ENCODE measurements at places on chromosomes 6 and 20.

GRCh38 chr6:136477548-136477947, 72.7 kb downstream of the MAP7 start:
- DNase-seq = no peak

DNA sequence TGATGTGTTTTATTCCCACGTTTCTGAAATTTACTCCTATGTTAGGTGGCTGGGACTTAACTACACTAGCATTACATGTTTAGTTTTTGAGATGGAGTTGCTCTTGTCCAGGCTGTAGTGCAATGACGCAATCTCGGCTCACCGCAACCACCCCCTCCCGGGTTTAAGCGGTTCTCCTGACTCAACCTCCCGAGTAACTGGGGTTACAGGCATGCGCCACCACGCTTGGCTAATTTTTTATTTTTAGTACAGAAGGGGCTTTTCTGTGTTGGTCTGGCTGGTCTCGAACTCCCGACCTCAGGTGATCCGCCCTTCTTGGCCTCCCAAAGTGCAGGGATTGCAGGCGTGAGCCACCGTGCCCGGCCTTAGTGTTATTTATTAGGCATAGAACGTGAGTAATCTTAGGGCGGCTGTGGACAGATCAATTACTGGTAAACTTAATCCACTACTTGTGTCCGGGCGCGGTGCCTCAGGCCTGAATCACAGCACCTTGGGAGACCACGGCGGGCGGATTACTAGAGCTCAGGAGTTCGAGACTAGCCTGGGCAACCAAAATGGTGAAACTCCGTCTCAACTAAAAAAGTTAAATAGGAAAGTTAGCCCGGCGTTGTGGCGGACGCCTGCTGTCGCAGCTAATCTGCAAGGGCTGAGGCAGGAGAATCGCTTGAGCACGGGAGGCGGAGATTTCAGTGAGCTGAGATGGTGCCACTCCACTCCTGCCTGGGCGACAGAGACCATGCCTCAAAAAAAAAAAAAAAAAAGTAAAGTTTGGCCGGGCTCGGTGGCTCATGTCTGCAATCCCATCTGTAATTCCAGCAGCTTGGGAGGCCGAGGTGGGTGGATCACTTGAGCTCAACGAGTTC, 123.7 kb upstream of the BTN3A2 start:
- no peak for DNase-seq

- no peak for DNase-seq
Observed at GRCh38 chr6:25169961-25170360, 109.2 kb upstream of the CARMIL1 start.

GRCh38 chr6:126937426-126937825, 181.0 kb upstream of the RSPO3 start:
- no peak for DNase-seq

- DNase-seq = no peak
Observed at GRCh38 chr6:44645276-44645675, 257.8 kb downstream of the CDC5L start.

GRCh38 chr20:48807586-48808381, 20.0 kb downstream of the PREX1 start:
- DNase-seq = no peak

- peak; percentile 19 for DNase-seq
Observed at GRCh38 chr6:159979136-159979874, 10.4 kb downstream of the IGF2R start.

Data from activated naive CD4-positive, alpha-beta T cell (primary cell).